ENCODE measurements at places on chromosomes 3 and 15. TPM values are rescaled to one million over a fixed set of nuclear protein-coding genes. Genes with fewer than 3 reads are reported as not detected.

GOLGA8Q gene
- polyA plus RNA-seq: not detected

- H3K4me1 ChIP-seq: no peaks in the 10 kb centered on the region
- DNase-seq: no peak
- H3K36me3 ChIP-seq: no peaks in the 10 kb centered on the region
- H3K27me3 ChIP-seq: no peaks in the 10 kb centered on the region
- H3K27ac ChIP-seq: no peak overlapping the region
These were observed 78.3 kb upstream of the CDIN1 start for GRCh38 chr15:36501063-36501678.

MNS1 gene
- polyA plus RNA-seq: not detected

DNA sequence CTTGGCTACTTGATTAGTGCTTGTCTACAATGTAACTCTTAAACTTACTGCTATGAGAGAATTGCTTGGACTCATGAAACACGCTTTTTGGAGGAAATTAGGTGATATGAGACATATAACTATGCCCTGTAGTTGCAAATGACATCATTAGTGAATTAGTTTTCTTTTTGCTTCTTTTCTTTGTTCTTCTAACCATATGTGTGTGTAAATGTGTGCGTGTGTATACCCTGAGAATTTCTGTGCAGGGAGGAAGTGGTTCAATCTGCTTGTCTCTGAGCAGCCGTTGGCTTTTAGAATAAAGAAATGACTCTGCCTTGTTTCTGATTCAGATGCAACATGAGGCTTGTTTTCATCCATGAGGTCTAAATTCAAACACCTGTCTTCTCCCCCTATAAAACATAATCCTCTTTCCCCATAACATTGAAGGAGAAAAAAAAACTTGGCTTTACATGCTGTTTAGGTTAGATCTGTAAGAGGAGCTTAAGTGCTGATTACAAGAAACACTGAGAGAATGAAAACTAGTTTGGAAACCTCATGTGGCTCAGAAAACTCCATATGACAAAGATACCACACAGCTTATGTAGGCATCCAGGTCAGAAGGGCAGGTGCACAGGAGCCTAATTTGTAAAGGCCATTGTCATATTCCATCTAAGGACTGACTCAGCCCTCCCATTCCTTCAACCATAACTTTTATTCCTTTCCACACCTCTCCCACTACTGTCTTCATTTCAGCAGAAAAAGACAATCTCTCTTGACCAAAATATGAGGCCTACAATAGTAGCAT lies 30.5 kb upstream of the BLM start:
- H3K27ac ChIP-seq: no peak overlapping the region
- no peaks in the 10 kb centered on the region for H3K27me3 ChIP-seq
- peak; percentile 40 for DNase-seq
- peaks cover 20% of the 10 kb centered on the region for H3K4me1 ChIP-seq
- peak overlapping the region; percentile 36 for H3K4me3 ChIP-seq

- H3K4me1 ChIP-seq: no peaks in the 10 kb centered on the region
- H3K4me3 ChIP-seq: no peak overlapping the region
- no peak overlapping the region for H3K27ac ChIP-seq
- DNase-seq: no peak
These were observed 263.9 kb upstream of the TGFBR2 start for GRCh38 chr3:30342318-30343060.

- peak overlapping the region; percentile 34 for H3K4me3 ChIP-seq
- H3K27ac ChIP-seq: no peak overlapping the region
- H3K4me1 ChIP-seq: peaks cover 45% of the 10 kb centered on the region
- H3K27me3 ChIP-seq: no peaks in the 10 kb centered on the region
These were observed 5.6 kb upstream of the TMEM62 start for GRCh38 chr15:43127752-43128151.

Data from CD14-positive monocyte (primary cell).